Stimulated activated effector memory CD8-positive, alpha-beta T cell treated with anti-CD3 and anti-CD28 coated beads, Interleukin-12 subunit alpha, Interleukin-12 subunit beta, amount 100 ng/mL, for 72 hours (primary cell): ENCODE measurements at places on chromosomes 2 and 18.
A peak's percentile ranks its signal among the peaks of the same experiment; 100 is the strongest.

- peak; percentile 22 for DNase-seq
Observed at GRCh38 chr2:70767699-70768589, at the start of gene ADD2. Gene ADD2, minus strand, starts transcription at chr2:70768200. Its CDS starts 61,792 bp downstream, at chr2:70706408.

DNA sequence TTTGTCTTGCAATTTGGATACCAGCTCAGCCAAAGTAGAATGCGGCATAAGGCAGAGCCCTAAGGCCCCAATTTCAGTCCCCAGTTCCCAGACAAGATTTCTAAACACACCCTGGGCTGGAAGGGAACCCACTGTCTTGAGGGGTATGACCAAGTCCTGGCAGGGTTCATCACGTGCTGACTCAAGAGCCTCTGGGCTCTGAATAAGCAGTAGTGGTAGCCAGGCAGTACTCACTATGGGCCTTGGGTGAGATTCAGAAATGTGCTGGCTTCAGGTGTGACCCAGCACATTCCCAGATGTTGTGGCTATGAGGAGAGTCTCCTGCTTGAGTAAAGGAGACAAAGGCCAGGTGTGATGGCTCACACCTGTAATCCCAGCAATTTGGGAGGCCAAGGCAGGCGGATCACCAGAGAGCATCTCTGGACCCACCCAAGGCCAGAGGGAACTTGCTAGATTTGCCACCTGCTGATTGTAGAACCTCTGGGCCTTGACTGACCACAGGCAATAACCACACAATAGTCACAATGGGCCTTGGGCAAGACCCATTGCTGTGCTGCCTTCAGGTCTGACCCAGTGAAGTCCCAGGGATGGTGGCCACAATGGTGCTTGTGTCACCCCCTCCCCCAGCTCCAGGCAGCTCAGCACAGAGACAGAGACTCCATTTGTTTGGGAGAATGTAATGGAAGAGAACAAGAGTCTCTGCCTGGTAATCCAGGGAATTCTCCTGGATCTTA is 74.9 kb downstream of the ATL2 start:
- no peak for DNase-seq

DNA sequence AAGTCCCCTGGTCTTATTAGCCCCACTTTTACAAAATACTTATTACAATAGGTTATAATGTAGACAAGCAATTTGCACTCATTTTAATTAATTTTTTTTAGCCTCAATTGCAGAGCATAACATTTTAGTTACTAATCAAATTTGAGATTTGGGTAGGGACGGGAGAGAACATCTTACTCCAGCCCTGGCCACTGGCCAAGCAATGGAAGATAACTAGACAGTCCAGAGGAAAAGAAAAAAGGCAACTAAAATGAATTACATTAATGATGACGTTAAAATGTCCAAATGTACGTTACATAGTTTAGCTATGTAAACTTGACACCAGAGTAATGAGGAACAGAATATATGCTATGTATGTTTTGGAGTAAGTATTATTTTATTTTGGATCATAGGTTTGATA is 11.0 kb upstream of the CAVIN2 start:
- no peak for DNase-seq

- DNase-seq = no peak
Observed at GRCh38 chr18:8833480-8833879, 128.1 kb downstream of the MTCL1 start.

GRCh38 chr2:74507926-74508520 is 528 bp upstream of the PCGF1 start:
- no peak for DNase-seq

DNA sequence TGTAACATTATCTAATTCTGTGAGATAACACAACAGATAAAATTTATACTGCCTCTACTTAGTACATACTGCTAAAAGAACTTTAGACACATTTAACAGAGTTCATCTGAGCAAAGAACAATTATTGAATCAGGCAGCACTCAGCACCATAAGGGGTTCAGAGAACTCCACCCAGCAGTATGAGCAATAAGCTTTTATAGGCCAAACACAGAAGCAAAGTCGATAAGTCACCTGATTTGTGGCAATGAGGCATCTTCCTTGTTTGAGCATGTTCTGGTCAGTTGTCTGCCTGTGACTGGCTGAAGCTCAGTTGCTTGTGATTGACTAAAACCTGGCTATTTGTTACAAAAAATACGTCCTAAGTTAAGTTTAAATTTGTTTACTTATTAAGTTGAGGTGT is 746.1 kb upstream of the DDX18 start:
- no peak for DNase-seq

GRCh38 chr2:201021914-201022313 is 49.6 kb downstream of the HYCC2 start:
- DNase-seq = no peak

GRCh38 chr2:203894262-203894661 is 26.7 kb downstream of the CTLA4 start:
- DNase-seq = no peak

- no peak for DNase-seq
Observed at GRCh38 chr2:207956771-207957170, 68.6 kb downstream of the PLEKHM3 start.

DNA sequence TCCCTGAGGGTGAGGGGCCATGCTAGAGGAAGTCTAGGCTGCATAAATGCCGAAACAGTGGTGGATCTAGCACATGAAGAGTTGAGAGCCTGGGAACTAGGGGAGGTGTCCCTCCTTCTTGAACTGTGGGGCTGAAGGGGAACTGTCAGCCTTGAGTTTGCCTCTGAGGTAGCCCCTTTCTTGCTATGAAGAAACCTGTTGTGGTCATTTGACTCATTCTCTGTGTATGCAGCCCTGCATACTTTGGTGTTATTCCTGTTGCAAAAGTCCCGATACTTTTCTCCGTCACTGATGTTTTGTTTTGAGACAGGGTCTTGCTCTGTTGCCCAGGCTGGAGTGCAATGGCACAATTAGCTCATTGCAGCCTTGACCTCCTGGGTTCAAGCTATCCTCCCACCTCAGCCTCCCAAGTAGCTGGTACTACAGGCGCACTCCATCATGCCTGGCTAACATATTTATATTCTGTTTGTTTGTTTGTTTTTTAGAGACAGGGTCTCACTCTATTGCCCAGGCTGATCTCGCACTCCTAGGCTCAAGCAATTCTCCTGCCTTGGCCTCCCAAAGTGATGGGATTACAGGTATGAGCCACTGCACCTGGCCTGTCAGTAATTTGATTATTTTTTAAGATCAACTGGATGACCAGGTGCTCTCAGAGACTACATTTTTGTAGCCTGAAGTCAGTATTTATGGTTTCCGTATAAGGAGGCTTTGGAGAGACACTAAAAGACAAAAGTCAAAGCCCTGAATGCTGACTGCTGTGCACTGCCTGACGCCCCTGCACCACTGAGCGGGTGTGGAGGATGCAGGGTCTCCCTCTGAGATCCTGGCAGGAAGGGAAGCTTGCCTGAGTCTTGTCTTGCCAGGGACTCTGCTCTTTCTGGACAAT is 126.0 kb upstream of the MSH6 start:
- DNase-seq = no peak

GRCh38 chr18:9008200-9008708 is 94.2 kb upstream of the NDUFV2 start:
- no peak for DNase-seq

DNA sequence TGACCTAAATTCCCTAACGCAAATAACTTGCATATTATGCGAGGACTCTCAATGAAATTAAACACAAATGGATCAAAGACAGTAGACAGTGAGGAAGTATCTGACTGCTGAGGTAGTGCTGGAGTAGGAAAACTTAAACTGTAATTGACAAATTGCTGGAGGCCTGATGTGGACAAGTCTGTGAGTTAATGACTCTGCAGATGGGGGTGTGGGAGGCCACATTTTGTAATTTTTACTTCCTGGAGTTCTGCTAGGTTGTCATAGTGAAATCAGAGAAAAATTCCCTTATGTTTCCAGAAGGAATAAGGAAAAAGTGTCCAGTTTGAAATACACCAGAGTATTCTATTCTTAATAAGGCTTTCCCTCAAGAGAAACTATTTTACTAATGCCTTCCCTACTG is 333.0 kb upstream of the CNTNAP5 start:
- DNase-seq = no peak
